NCI-H2081 (cell line): ENCODE measurements at places on chromosomes 2 and 18.

- DNase-seq: peak; percentile 84
Measured at GRCh38 chr2:140275427-140275826, 1495.2 kb upstream of the NXPH2 start.

GRCh38 chr2:226772389-226773179, 27.0 kb downstream of the IRS1 start:
- no peak for DNase-seq

GRCh38 chr18:53408271-53408670, 816.2 kb downstream of the MBD2 start:
- no peak for DNase-seq

DNA sequence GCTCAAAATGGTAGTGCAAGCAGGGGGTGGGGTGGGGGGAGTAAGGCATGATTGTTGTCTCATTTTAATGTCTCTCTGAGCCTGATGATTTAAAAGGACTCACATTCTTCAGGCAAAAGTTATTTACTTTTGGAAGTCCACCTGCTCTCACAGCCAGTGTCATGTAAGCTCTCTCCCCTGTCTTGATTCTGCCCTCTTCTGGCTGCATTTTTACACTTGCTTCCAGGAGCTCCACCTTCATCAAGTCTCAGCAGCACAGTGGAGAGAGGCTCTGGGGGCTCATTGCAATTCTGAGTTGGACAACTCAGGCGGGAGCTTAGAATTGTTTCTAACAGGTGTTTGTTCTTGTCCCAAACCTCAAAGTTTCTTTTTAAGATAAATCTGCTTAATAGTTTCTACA, 39.2 kb downstream of the GNAL start:
- no peak for DNase-seq

DNA sequence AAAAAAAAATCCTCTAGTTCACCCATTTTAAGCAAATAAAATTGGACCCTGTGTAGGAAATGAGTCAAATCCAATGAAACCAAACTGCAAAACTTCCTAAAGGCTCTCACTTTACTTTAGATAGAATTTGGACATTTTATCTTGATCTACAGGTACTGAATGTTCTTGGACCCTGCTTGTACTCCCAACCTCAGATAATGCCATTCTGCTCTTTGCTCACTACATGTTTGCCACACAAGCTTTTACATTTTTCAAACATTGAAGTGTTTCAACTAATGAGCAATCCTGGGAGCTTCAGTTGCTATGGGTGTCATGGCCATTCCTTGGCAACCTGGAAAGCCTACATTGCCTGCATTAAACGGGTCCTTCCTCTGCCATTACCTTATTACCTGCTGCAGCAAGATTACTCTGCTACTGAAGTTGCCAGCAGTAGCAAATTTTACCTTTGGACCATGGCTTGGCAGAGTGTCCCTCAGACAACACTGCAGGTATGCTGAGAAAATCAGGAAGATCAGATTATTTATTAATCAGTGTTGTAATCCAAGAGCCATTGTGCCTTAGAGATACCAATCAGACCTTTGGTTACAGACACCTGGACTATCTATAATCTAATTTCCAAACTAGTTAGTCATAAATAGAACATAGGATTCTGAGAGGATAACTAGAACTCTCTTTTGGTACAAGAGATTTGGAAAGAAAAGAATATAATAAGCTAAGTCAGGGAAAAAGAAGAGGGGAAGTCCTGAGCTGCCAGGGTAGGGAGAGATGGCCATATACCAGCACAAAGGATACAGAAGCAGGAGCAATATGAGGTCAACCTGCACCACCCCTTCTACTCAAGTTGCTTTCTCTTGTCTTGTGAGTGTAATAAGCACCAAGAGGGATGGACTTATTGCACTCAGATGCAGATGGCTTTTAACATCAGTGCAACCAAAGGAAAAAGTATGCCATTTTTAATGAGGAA, 293.3 kb upstream of the TFPI start:
- DNase-seq: no peak

- no peak for DNase-seq
Measured at GRCh38 chr2:38239452-38239851, 137.6 kb downstream of the ATL2 start.

DNA sequence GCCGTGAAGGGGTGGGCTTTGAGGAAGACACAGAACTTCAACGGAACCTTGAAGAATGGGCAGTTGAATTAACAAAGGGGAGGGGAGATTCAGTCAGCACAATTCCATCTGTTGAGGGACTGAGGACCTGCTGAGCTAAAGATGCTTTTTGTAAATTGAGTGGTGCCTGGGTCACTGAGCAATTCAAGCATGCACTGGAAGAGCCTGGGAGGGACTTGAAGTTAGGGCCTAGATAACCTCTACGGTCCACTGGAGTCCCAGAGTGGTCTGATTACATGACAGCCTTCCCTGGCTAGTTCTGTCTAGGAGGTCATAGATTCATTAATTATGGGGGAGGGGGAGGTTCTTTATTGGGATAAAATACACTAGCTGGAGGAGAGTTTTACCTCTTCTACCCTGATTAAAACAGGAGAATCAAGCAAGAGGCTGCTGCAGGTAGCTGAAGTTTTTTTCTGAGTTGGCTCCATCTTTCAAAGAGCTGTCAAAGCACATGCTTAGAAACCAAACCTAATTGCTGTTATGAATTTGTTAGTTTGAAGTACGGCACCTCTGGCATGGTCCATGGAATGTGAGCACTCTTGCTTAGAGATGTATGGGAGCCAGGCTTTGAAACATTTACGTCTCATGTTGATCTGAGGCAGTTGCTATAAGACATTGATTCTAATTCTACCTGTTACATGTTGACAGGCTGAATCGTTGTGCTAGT, 290.2 kb downstream of the PRKCE start:
- no peak for DNase-seq

DNA sequence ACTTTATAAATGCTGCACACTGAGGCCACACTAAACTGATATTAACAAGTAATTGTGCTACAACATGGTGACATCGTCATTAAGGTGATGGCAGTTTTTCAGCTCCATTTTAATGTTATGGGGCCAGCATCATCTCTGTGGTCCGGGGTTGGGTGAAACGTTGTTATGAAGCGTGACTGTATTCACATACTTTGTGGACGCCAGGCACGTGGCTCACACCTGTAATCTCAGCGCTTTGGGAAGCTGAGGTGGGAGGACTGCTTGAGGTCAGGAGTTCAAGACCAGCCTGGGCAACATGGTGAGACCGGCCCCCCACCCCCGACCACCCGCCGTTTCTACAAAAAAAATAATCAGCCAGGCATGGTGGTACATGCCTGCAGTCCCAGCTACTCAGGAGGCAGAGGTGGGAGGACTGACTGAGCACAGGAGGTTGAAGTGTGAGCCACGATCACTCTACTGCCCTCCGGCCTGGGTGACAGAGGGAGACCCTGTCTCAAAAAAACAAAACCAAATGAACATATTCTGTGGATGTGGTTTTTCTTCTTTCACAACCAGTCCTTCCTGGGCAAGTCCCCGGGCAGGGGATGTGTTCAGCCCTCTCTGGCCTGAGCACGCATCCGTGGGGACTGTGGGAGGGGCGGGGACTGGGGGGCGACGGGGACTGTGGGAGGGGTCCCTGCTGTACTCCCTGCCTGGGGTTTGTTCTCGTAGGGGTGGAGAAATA, 12.9 kb upstream of the GAL3ST2 start:
- DNase-seq: no peak

DNA sequence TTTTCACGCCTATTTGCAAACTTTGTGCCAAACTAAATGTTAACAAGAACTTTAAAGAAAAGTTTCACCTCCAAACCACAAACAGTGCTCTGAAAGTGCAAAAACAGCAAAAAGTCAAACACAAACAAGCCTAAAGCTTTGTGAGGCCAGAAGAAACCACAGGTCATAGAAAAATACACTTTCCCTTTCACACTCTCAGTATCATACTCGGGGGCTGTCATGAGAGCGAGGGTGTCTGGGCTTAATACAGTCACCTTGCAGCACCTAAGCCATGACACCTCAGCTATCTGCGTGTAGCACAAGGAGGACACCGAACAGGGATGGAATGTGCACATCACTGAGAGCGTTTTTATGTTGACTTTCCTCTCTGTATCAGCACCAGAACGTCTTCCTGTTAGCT, 26.6 kb upstream of the SEH1L start:
- DNase-seq: no peak

DNA sequence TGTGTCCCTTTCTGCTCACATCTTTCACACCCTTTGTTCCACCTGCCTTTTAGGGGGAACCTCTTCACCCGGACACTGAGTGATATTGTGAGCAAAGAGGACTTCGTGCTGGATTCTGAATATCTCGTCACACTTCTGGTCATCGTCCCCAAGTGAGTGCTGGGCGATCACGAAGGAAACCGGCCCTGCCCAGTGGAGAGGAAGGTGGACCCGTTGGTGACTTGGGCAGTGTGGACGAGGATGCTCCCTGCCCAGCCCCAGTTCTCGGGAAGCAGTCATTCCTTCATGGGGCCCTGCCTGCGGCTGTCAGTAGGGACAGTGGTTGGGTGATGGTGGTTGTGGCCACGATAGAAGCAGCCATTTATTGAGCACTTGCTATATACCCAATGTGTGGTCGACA, 40.8 kb downstream of the PDIA6 start:
- no peak for DNase-seq

DNA sequence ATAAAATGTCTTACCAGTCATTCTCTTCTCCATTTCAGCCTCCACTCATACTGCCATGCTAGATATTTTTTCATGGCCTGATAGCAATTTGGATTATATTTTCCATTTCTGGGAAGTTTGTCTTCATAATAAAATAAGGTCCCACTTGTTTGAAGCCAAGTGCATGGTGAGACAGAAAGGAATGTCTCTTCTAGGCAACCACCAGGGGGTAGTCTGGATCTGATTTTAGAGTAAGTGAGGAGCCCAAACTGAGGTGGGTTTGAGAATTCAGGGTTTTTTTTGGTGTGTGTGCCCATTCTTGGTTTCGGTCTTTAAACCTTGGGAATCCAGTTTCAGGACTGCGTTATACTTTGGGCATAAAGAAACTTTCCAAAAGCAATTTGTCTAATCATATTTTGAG, 315.5 kb downstream of the RPRM start:
- DNase-seq: peak; percentile 67

GRCh38 chr2:73284296-73285158, at the start of gene FBXO41:
Gene FBXO41 (minus strand): TSS chr2:73284478. CDS start chr2:73269630, 14,848 bp downstream.
- DNase-seq: peak; percentile 80

DNA sequence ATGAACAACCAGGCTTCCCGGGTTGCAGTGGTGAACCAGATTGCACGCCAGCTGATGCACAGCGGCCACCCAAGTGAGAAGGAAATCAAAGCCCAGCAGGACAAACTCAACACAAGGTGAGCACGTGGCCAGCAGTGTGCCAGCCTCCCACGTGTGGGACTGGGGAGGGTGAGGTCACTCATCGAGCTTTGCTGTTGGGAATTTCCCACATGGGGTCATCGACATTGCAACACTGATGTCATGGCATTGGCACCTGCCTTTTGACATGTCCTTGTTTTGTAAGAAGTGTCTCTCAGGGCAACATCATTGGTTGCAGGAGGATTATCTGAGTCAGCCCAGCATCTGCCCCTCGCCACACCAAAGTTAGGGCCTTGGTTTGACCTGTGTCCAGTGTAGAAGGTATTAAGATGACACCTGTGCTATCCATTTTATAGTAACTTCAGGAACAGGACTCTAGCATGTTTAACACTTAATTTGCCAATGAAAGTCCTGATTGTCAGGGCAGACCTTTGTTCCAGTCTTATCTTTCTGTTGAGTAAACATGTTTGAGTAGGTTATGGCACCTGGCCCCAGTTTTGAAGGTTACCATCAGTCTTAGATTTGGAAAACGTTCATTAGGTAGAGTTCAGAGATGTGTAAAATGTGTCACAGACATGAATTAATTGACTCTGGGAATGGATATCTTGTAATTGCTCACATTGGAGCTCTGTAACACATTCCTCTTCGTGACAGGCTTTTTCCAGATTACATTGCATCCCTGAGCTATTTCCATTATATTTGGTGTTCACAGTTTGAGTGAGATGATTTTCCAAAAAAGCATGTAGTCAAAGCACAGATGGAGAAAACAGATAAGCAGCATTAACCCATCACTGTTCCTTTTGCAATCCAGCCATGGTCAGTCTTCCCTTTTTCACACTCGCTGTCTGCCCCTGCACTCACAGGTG, 93.3 kb upstream of the EML6 start:
- DNase-seq: no peak

- no peak for DNase-seq
Measured at GRCh38 chr2:191233533-191233932, 11.7 kb upstream of the MYO1B start.

GRCh38 chr2:228840113-228840742, 430.9 kb downstream of the PID1 start:
- no peak for DNase-seq

DNA sequence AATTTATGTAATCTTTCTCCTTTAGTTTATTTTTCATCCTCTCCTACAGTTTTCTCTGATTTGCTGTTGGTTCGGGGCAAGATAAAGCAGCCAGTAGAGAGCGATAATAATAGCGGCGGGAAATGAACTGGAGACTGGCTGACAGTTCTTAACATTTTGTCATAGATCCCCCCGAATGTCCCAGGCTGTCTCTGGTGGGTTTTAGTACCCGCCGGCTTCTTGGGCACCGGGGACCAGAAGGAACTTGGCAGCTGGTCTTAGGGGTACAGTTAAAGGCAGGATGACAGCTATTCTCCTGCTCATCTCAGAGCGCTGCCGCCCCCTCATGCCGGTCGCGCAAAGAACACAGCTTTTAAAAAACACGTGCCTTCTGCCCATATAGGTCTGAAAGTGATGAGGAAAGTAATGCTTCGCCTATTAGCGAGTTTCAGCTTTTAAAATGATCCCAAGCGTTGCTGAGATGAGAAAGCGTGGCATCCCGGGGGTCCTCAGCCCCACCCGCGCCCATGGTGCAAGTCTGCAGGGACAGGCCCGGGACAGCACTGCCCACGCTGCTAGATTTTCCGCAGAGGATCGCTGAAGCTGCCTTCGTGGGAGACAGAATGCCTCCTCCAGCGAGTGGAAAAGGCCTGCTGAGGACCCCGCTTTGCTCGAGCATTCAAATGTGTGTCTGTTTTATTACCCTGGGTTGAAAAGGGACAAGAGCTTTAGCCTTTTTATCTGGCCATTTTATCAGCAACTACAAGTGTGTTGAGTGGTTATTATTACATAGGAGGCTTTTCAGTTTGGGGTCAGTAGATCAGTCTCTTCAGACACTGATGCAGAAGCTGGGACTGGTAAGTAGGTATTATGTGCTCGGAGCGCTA, 3.8 kb downstream of the ONECUT2 start:
- DNase-seq: no peak

DNA sequence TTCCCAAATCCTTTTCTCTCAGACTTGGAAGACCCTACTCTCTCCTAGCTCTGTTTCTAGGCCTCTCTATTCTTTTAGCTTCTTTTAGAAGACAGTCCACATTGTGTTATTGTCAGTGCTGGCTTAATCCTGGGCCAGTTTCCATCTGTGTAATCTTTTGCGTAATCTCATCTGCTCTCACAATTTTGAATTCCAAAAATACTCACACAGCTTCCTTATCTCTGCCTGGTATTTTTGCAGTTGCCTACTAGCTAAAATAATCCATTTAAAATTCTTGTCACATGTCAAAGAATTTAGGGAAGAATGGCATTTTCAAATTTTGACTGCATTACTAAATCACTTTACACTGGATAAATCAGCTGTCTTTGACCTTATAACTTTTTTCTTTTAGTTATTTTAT, 200.6 kb upstream of the MEX3C start:
- DNase-seq: no peak
